Osteocyte (in vitro differentiated cells): ENCODE measurements at places on chromosomes 7 and 10.
A peak's percentile ranks its signal among the peaks of the same experiment; 100 is the strongest.

DNA sequence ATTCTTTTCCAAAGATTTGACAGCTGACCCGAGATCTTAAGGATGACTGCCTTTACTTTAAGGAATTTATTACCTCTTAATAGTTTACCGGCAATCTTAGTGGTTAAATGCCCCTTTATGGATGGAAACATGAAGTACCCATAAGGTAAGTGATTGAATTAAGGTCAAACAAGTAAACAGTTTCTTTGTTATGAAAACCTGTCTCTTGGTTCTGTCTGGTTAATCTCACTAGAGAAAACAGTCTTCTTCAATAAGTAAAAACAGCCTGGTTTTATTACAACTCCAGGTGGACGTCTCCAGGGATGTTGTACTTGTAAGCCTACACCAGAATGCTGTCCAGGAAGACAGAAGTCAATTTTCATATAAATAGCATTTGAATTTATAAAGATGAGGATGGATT lies 161.8 kb upstream of the MTPN start:
- DNase-seq = no peak

DNA sequence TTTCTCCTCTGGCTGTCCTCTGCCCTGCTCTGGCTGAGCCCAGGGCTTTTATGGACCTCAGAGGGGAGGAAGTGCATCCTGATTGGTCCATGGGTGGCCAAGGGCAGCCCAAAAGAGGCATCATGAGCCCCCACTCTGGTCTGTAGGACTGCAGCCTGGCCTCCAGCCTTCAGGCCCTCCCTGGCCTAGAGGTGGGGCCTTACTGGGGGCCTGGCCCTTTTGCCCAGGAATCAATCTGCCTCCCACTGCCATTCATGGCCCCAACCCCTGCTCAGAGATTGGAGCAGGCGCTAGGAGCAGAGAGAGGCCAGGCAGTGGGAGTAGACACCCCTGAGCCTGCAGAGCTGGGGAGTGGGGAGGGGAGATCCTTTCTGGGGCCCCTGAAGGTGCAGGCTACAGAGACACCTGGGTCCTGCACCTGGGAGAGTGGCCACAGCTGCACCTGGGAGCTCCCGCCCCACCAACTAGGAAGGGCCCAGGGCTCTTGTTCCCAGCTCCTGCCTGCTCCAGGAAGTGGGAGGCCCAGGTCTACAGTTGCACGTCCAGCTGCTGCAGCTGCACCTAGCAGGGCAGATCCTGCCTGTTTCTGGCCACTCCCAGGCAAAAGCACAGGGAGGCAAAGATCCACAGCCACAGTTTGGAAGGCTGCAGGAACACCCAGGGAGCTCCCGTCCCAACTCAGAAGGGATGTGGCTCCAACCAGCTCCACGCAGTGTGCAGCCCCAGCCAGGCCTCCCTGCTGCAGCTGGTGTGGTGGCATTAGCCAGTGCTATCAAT lies 6.4 kb upstream of the DYNC2I1 start:
- no peak for DNase-seq

DNA sequence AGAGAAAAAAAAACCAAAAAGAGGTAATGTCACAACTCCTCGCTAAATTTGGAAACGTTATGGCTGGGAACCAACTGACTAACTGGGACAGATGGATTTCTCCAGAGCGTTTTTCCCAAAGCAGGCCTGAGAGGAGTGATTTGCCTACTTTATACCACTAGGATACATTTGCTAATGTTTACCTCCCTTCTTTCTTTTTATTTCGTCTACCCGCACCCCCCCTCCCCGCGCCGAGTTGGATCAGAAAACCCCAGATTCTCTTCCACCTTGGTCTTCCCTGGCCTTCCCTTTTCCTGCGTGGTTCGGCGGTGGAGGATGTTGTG lies 7.2 kb downstream of the CPA2 start:
- DNase-seq = no peak

DNA sequence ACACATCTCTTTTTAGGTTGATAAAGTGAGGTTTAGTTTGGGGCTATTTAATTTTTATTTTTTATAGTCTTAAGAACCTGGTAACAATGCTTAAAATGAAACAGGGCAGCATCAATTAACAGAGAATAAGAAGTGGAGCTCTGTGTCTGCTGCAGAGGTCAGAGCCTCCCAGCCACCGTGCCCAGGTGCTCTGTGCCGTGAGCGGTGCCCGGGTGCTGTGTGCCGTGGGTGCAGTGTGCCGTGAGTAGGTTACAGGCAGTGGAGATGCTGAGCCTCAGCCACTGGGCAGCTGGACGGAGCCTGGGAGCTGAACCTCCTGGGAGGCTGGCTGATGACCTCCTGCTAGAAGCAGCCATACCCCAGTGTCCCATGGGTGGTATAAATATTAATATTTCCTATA lies 250.0 kb downstream of the KLF6 start:
- no peak for DNase-seq

- DNase-seq = no peak
Observed at GRCh38 chr10:10437886-10438285, 579.8 kb upstream of the CELF2 start.

GRCh38 chr10:104387130-104387888 lies 33.7 kb downstream of the CFAP58 start:
- no peak for DNase-seq

GRCh38 chr10:28963539-28964221 lies 286.4 kb downstream of the BAMBI start:
- no peak for DNase-seq

GRCh38 chr7:50505553-50506210 lies 55.5 kb upstream of the FIGNL1 start:
- DNase-seq = no peak

DNA sequence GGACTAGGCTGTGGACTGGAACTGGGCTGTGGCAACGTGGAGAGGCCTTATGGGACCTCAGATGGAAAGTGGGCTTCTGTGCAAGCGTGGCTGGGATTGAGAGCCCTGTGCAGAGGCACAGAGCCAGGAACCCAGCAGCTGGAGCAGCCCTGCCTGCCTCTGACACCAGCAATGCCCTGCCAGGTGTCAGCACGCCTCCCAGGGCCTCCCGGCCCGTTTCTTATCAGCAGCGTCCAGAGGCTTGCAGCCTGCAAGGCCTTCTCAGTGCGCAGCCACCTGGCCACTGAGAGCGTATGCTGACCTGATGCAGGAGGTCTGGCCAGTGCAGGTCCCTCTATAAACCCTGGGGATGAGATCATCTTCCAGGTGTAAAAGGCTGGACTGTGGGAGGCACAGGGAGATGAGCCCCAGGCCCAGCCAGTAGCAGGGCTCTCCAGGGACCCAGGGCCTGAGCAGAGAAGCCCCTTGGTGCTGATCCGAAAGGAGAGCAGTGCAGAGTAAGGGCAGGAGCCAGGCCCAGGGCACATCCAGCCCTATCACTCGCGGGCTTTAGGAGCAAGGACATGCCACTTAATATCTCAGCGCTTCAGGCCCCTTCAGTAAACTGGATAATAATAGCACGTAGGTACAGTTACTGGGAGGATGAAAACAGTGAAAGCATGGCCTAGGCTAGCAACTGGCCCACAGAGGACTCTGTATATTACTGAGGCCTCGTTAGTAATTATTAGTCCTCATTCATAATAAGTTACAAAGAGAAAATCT lies 38.8 kb upstream of the ANTXRL start:
- DNase-seq = peak; percentile 79

- no peak for DNase-seq
Observed at GRCh38 chr10:69558559-69558958, 14.7 kb downstream of the NEUROG3 start.

GRCh38 chr7:129417073-129417472 lies 17.2 kb upstream of the STRIP2 start:
- DNase-seq = no peak

DNA sequence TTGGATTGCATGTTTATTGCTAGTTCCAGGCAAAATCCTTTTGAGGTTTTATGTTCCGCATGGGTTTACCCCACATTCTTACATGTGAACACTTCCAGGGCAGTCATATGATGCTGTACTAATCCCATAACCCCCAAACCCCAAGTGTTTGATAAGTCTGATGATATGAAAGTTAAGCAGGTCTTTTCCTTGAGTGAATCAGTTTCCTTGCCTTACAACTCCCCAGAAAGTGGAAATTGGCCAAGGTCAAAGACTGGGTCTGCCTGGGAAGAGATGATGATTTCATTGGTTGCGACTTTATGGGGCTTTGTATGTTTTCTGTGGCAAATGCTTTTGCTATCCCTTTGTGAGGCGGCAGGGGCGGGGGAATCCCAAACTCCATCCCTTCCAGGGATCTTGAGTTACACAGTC lies 24.7 kb downstream of the AFAP1L2 start:
- DNase-seq = no peak

- no peak for DNase-seq
Observed at GRCh38 chr7:151053096-151053495, 4.6 kb downstream of the CDK5 start.

DNA sequence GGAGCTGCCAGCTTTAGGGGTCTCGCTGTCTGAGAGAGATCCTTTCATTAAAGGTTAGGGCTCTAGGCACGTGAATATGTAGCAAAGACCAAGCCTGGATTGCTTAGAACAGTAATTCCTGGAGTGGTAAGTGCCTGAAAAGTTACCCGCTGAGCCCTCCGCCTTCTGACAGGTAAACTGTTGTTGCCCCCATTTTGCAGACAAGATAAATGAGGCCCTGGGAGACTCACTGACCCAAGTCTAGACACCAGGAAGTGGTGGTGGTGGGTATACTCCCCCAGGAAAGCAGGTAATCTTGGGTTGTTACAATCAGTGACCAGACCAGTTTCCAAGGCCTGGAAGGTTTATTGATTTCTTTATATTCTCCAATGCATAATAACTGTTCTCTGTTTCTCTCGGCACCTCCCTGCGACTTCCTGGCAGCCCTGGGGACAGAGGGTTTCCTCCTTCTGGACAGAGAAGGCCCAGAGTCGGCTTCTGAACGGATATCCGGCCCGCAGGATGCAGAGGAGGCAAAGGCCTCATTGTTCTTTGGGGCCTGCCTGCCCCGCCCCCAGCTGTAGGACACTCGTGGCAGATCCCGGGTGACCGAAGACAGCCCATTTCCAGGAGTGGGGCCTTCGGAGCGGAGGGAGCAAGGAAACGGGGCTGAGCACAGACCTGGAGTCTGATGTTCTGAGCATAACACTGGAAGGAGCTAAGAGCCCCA lies 1.3 kb upstream of the GRK5 start:
- DNase-seq = no peak

DNA sequence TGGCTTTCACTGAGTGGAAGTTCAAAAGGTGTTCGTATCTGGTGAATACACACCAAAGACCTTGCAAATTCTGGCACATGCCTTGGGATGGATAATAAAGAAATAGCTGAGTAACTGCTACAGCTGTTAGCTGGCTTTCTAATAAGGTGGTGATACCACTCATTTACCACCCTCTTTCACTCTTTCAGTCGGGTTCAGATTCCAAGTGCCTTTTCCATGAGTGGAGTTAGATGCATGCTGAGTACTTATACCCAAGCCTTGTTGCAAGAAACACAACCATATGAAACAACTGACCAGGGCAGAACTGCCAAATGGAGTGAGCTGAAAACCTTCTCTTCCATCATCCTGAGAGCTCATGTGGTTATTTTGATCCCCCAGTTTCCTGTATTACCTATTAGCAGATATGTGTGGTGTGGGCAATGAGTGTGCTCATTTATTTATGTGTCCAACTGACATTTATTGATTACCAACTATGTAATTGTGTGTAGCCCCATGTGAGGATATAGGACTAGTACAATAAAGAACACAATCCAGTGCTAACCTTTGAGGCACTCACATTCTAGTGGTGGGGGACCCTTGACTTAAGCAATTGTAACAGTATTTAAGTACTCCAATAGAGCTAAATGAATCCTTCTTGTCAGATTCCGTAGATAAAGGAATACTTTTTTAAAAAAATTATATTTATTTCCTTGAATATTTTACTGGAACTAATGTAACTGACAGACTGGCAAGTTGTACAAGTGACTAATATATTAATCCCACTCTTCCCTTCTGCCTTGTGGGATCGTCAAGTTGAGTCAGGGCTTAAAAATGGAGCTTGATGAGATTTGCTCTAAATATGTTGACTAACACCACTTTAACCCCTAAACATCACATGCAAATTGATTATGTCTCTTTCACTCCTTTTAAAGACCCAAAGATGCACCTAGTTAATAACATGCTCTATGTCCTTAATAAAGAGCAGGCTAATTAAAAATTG lies 124.7 kb downstream of the ARID5B start:
- no peak for DNase-seq

GRCh38 chr10:50516171-50516570 lies 107.6 kb downstream of the SGMS1 start:
- DNase-seq = no peak

GRCh38 chr10:129442866-129443265 lies 24.2 kb upstream of the MGMT start:
- no peak for DNase-seq

- no peak for DNase-seq
Observed at GRCh38 chr7:108598914-108599580, 29.4 kb downstream of the DNAJB9 start.

- DNase-seq = no peak
Observed at GRCh38 chr7:116740231-116740630, 68.2 kb downstream of the MET start.

- no peak for DNase-seq
Observed at GRCh38 chr10:112344261-112344660, 29.7 kb upstream of the ACSL5 start.

DNA sequence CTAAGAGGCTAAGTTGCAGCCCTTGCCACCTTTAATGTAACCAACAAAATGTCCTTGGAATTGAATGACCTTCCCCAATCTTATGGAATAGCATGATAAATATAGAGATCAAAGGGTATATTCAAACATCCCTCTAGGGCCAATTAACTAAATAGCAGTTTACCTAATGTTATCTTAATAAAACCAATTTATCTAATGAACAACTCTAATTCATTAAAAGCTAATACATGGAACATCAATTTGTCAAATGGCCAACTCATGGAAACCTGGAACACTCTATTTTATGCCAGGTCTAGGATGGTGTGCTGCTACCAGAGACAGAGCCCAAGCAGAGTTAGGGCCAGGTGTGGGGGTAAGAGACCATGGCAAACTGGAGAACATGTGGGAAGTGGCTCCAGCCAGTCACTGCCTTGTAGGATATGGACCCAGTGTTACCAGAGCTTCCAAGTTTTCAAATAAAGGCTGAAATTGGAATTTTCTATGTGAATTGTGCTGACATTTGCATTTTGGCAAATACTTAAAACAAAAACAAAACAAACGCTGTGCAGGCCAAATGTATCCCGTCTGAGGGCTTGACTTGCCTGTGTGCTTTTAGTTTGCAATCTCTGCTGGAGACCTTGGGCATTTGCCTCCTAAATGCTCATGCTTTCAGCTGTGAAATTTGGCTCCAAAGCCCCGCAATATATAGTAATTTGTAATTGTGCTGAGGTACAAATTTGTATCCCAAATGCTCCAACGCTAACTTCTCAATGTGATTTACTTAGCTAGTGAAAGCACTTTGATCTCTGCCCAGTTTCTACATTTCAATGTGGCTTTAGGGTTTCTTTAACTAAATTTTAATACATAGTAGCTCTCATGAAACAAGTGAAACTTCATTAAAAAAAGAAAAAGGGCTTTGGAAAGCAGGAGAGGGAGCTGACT lies 55.1 kb downstream of the CPED1 start:
- DNase-seq = no peak

DNA sequence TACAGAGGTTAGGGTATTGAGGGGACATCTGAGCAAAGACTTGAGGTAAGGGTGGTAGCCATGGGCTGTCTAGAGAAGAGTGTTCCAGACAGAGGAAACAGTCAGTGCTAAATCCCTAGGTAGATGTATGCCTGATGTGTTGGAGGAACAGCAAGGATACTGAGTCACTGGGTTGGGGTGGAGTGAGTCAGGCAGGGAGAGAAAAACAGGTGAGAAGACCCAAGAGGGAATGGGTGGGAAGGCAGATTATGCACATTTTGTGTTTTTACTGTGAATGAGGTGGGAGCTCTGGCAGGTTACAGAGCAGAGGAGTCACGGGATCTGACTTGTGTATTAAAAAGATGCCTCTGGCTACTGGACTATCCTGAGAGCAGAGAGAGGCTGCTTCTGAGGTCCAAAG lies 285.0 kb downstream of the CALN1 start:
- DNase-seq = no peak
